AG04449 (cell line): ENCODE measurements at places on chromosomes 13 and 19.

- no peak for DNase-seq
Measured at GRCh38 chr19:50357178-50358100, 8.0 kb downstream of the NAPSA start.

DNA sequence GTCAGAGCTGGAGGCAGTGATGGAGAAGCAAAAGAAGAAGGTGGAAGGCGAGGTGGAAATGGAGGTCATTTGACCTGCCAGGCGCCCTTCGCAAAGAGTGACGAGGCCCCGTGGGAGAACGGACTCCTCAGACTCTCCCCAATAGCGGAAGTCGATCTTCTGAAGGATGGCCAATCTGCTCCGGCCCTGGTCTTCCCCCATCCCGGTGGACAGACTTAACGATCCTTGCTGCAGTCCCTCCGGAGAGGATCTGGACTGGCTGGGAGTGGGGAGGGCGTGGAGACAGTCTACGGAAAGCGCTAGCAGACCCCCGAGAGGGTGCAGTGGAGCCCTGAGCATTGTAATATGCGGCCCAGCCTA lies 11.9 kb downstream of the EPS8L1 start:
- DNase-seq = no peak

- no peak for DNase-seq
Measured at GRCh38 chr19:48639483-48640375, 2.5 kb upstream of the DBP start.

- no peak for DNase-seq
Measured at GRCh38 chr19:18424890-18425514, 5.8 kb downstream of the SSBP4 start.

GRCh38 chr13:113902986-113903775 lies 39.3 kb upstream of the GAS6 start:
- DNase-seq = peak; percentile 73

- no peak for DNase-seq
Measured at GRCh38 chr13:34189946-34190345, 372.0 kb downstream of the RFC3 start.

DNA sequence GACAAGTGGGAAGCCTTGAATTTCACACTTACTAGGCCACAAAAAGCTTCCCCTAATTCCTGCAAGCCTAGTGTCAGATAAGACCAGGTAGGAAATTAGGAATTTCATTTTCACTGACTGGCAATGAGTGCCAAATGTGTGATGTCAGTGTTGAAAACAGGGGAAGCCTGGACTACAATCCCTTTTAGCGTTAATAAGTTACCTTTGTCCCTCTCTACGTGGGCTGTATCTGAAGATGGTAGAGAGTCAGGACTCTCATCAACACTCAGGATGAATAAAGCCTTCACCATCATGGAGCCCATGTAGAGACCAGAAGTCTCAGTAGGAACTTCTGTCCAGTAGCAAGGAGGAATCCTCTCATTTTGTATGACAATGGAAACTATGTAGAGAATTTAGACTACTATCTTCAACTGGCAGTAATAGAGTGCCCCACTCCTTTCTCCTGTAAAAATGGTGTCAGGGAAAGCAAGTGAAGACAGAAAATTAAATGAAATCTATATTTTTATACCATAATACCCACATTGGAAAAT lies 324.1 kb upstream of the KLHL1 start:
- no peak for DNase-seq

- no peak for DNase-seq
Measured at GRCh38 chr19:16797876-16798275, 31.3 kb upstream of the SIN3B start.

- no peak for DNase-seq
Measured at GRCh38 chr13:20460761-20461160, 64.9 kb downstream of the CRYL1 start.

DNA sequence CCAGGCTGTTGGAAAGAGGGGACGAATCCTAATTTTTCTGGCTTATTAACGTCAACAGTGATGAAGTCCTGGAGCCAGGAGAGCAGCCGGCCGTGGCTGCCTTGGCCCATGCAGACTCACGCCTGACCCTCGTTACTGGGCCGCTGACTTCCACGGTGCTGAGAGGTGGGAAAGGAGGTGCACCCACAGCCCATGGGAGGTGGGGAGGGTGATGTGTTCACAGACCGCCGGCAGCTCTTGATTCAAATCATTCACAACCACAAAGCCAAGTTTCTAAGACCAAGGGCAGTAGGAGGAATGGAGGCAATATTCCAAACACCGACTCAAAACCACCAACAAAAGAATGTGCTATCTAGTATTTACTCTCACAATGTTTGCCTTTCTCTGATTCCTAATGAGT lies 24.3 kb downstream of the COL4A2 start:
- no peak for DNase-seq

GRCh38 chr13:30857018-30857417 lies 49.1 kb upstream of the MEDAG start:
- no peak for DNase-seq

GRCh38 chr19:3110126-3110825 lies 16.1 kb downstream of the GNA11 start:
- DNase-seq = no peak

GRCh38 chr13:78632996-78633395 lies 26.0 kb downstream of the OBI1 start:
- no peak for DNase-seq

GRCh38 chr13:28459911-28460310 lies 35.0 kb downstream of the FLT1 start:
- no peak for DNase-seq

DNA sequence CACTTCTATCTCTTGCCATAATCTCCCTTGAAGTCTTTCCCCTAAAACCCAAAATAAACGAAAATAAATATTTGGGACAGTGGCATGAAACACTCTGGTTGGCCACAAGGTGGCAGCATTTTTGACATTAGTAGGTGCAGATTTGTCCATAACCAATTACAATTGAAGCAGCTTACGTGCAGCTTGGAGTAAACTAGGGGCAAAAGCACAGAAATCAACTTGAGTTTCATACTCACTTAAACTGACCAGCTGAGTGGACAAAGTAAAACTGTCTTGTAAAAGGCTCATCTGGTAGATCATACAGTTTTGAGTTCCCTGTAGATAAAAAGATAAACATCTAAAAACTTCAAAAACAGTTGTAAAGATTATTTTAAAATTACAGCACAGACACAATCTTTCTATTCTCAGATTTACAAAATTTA lies 18.8 kb downstream of the PDCD5 start:
- peak; percentile 24 for DNase-seq

GRCh38 chr19:44777715-44778347 lies at the start of gene CBLC:
TSS of gene CBLC (plus strand) at chr19:44777890. CDS start at chr19:44777932, 42 bp downstream.
- no peak for DNase-seq

DNA sequence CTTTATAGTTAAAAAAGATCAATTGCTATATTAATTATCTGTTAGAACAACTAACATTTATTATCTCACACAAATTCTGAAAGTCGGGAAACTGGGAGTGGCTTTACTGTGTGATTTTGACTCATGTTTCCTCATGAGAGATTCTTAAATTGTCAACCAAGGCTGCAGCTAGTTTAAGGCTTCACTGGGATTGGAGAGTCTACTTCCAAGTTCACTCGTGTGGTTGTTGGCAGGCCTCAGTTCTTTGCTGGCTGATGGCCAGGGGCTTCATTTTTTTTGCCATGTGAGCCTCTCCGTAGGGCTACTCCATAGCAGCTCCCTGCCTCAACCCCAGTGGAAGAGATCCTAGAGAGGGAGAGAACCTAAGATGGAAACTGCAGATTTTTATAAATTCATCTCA lies 24.5 kb upstream of the LPAR6 start:
- DNase-seq = no peak

DNA sequence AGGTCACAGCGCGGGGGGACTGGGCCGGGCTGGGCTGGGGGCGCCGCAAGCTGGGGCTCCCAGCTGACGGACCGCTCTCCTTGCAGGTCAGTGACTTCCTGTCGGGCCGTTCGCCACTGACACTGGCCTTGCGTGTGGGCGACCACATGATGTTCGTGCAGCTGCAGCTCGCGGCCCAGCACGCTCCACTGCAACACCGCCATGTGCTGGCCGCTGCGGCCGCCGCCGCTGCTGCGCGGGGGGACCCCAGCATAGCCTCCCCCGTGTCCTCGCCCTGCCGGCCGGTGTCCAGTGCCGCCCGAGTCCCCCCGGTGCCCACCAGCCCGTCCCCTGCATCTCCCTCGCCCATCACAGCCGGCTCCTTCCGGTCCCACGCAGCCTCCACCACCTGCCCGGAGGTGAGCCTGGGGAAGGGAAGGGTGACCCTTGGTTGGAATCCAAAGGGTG lies 5.7 kb downstream of the MIDN start:
- no peak for DNase-seq

- DNase-seq = no peak
Measured at GRCh38 chr13:97004096-97004876, 10.0 kb upstream of the OXGR1 start.

GRCh38 chr13:114055766-114056165 lies 76.7 kb downstream of the RASA3 start:
- DNase-seq = no peak

DNA sequence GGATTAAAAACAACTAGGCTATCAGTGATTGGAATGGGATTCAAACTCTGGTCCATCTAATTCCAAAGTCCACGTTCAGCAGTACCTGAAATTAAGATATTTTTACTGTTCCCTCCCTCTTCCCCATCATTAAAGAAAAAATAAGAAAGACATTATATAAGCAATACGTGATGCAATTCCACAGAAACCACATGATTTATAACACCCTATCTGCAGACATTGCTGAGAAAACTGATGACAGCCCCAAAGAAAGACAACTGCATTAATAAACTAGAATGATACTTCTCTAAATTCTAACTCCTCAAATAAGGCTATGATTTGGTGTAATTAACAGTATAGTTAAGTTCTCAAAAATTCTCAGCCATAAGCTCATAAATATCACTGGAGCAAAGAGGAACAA lies 19.1 kb downstream of the LNX2 start:
- DNase-seq = no peak

DNA sequence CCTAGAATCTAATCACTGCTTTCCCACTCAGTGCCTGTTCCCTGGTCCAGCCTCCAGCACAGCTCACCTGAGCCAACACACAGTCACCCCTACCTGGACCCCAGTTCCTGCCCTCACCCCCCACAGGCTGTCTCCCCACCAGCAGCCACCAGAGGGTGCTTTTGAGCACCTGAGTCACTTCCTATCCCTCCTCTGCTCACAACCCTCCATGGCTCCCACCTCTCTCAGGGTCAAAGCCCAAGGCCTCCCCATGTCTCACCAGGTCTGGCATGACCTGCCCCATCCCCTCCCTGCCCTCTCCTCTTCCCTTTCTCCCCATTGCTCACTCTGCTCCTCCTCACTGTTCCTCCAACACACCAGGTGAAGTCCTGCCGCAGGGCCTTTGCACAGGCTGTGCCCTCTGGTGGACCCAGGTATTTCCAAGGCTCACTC lies 7.1 kb upstream of the DPP9 start:
- no peak for DNase-seq

GRCh38 chr13:95279016-95279415 lies 22.2 kb downstream of the ABCC4 start:
- DNase-seq = no peak

DNA sequence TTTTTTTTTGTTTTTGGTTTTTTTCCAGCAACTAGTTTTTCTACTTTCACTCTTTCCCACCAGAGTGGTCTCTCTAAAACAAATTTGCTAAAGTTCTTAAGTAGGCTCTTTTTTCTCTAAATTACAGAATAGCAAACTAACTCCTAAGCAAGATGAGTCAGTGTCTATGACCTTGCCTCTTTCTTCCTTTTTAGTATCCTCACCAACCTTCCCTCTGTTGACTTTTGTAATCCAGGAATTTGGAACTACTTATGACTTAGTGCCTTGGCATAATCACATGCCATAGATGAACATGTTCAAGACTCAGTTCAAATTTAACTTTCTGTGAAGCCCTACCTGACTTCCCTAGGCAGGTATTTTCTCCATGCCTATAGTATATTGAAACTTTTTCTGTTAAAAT lies 32.3 kb upstream of the AKAP11 start:
- DNase-seq = no peak

- peak; percentile 36 for DNase-seq
Measured at GRCh38 chr19:34734537-34735103, 577 bp downstream of the ZNF181 start.

- no peak for DNase-seq
Measured at GRCh38 chr13:98208606-98209005, 31.5 kb upstream of the RNF113B start.

DNA sequence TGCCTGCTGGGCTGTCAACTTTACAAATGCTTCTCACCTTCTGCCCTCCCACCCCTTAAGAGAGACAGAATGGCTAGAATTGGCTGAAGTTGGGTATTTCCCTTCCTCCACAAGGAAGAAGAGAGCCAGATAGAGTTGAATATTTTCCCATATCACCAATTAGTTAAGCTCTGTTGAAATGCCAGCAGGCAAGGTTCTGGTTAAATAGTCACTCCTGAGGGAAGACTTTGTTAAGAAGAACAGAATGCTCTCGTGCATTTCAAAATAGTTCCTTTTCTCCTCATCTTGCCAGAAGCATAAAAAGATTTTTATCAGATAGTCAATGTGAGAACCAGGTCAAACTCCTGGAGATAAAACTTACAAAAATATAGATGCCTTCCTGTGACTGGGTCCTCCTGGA lies 2857.0 kb upstream of the PCDH20 start:
- no peak for DNase-seq

DNA sequence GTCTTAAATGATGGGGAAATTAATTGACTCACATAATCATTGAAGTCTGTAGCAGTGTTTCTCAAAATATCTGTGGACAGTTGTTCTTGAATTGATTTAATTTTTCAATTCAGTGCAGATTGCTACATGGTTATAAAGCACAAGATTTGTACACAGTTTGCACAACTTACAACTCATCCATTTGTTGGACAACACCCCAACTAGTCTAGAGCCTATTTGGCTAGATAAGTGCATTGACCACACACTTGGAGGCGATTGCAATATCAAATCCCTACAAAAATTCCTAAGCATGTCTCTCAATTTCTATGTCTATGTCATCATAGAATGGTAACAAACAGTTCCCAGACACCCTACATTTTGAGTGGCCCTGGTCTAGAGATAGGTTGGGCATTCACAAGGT lies 48.0 kb upstream of the IPO5 start:
- DNase-seq = no peak

- DNase-seq = no peak
Measured at GRCh38 chr19:339262-339887, 5.2 kb downstream of the MIER2 start.

GRCh38 chr13:86856991-86857390 lies 814.2 kb upstream of the SLITRK5 start:
- DNase-seq = no peak

GRCh38 chr13:44305917-44306370 lies 67.7 kb upstream of the SERP2 start:
- DNase-seq = no peak

DNA sequence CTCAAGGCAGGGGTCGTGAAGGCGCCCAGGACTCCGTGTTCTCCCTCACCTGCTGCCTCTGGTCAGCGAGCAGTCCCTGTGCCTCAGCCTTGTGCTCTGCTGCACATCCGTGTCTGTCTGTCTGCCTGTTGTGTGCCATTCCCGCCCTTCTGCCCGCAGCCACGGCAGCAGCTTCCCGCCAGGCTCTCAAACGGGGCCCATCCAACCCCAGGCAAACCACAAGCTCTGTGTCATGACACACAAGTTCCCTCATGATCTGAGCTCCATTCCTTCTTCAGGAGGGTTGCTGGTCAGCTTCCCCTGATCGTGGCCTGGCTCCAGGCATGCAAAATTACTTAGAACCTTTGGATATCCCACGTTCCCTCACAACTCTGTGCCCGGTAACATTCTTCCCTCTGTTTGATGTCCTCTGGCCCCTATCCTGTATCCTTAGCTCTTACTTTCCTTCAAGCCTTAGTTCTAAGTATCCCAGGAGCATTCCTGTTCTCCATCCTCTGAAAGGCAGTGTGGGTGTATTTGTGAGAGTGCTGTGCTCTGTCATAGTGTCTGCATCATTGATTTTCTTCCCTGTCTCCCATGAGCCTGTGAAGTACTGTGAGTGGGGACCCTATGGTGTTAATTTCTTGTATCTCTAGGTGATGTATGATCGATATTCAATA lies 3.2 kb downstream of the GPR183 start:
- no peak for DNase-seq
